ENCODE measurements at places on chromosomes 2 and 18. TPM values are rescaled to one million over a fixed set of nuclear protein-coding genes. Genes with fewer than 3 reads are reported as not detected.

The NAT8 gene
- total RNA-seq = not detected

The SALL3 gene
- not detected for total RNA-seq

The TMEM37 gene
- 3.5 TPM for total RNA-seq

The ACTG2 gene
- not detected for total RNA-seq

The RNU2-63P gene
- total RNA-seq = not detected

All from Caki2 (cell line).